ENCODE measurements at places on chromosomes 2 and 18.

DNA sequence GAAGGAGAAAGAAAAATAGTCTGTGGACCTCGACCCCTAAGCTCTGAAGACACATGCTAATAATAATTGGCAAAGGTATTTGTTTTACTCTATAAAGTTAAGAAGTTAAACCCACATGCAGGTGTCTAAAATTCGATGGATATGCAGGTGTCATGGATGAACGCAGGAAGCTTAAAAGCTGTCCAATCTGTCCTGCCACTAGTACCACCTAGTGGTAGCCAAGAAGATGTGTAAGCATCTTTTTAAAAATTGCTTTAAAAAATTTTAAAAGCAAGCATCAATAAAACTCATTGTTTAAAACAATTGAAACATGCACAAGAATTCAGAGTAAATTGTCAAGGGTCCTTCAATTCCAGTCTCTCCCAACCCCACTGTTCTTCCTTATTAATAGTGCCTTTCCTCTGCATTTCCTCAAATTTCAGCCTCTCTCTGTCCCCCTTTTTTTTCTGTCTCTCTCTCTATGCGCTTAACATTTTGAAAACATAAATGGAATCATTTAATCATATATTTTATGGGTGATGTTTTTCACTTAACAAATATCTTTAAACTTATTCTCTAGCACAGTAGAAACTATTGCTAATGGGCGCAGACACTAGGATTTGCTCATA, 30.6 kb upstream of the PPP3R1 start:
- peak; percentile 55 for DNase-seq

GRCh38 chr2:184444217-184444616, 154.1 kb upstream of the ZNF804A start:
- DNase-seq, result no peak

DNA sequence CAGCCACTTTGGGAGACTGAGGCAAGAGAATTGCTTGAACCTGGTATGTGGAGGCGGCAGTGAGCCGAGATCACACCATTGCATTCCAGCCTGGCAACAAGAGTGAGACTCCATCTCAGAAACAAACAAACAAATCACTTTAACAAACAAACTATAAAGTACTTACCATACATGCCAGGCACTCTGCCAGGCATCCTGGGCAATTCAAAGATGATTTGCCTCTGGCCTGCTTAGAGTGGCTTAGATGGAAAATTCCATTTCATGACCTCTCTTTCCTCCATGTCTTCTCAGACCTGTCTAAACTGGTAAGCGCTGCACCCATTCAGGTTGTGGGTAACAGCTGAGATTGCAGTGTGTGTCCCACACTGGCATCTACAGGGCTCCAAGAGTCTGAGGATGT, 273.2 kb downstream of the BCL2 start:
- no peak for DNase-seq

DNA sequence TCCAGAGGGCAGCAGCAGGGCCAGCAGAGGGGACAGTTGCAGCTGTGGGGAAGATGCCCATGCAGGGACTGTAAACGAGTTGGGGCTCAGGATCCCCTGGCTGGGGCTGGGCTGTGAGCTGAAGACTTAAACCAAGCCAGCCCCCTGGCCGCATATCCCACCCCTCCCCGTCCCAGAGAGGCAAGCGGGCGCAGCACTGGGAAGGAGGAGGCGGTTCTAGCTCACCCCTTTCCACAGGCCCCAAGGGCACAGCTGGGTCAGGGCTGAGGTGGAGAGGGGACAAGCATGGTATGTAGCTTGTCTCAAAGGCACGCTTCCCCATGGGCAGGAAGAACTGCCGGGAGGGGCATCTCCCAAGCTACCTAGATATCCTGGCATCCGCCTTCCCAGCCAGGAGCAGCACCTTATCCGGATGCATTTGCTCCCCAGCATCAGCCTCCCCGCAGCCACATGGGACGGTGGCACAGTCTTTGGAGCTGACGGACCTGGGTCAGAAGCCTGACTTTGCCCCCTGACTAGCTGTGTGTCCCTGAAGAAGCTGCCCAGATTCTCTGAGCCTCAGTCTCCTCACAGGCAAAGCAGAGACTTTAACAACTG, 75.9 kb downstream of the TFCP2L1 start:
- DNase-seq, result no peak

- DNase-seq, result no peak
Observed at GRCh38 chr18:28248653-28249052, 71.7 kb upstream of the CDH2 start.

DNA sequence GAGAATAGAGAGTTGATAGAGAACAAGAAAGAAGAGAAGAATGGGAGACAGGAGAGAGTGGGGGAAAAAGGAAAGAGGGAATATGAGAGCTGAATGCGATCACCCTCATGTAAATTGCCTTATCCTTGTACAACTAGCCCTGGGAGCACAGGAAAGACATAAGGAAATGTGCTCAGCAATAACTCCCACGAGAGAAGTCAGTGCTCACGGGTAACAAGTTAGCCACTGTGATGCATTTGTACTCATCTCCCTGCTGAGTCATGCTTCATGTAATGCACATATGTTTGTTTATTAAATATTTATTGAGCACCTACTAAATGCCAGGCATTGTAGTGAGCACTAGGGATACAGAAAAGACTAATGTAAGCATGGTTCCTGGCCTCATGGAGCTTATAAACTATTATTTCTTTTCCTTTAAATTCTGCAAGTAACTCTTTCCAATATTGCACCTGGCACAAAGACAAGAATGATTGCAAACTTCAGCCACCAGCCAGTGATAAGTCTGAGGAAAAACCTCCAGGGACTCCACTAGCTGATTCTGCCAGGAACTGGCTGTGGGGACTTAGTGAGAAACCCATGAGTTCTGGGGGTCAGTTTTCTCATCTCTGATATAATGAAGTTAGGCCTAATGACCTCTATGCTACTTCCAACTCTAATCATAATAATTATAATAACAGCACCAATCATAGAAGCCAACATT, 124.1 kb downstream of the LNPK start:
- DNase-seq, result no peak

DNA sequence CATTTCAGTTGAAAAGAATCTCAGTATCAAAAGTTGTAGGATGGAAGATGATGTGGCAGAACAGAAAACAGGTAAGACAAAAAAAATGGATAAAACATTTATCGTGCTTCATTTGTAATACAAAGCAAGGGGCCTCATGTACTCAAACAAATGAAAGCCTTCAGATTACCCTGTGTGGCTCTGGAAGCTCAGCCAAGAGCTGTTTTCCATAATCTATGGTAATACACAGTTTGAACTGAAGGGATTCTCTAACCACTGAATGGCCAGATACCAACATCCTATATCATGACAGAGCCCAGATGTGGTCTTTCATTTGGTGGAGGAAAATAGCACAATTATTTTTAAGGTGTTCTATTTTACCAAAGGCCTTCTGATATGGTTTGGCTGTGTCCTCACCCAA, 272.1 kb upstream of the RND3 start:
- DNase-seq, result no peak

GRCh38 chr2:191705084-191705483, 27.1 kb downstream of the NABP1 start:
- DNase-seq, result no peak

DNA sequence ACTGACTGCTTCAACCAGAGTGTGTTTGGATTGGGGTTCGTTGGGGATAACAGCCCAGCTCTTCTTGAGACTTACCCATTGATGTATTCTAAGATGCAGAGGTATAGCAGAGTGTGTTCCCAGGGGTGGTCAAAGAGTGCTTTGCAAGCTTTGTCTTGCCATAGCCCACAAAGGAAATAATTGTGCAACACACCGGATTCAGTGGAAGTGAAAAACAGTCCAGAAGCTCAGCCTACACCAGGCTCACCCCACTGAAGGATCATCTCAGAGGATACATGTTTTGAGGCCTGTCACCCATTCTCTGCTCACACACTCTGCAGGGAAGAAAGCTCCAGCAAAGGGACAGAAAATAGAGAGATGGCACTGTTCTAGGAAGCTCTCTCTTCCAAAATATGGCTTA, 9.6 kb downstream of the CACNB4 start:
- no peak for DNase-seq

DNA sequence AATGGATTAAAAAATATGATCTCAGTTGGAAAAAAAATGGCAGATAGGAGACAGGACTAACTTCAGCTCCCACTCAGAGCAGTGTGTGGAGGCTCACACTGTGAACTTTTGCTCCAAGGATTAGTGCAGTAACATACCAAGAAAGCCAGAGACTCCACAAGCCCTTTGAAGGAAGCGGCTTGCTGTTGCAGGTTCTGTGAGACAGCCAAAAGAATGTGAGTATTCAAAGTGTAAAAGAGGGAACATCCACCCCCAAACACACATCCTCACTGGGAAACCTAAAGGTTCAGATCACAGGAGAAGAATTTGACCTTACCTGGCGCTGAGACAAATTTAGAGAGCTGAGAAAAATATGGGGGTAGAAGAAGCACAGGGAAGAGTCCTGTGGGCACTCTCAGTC, 77.5 kb downstream of the FAM171B start:
- no peak for DNase-seq

DNA sequence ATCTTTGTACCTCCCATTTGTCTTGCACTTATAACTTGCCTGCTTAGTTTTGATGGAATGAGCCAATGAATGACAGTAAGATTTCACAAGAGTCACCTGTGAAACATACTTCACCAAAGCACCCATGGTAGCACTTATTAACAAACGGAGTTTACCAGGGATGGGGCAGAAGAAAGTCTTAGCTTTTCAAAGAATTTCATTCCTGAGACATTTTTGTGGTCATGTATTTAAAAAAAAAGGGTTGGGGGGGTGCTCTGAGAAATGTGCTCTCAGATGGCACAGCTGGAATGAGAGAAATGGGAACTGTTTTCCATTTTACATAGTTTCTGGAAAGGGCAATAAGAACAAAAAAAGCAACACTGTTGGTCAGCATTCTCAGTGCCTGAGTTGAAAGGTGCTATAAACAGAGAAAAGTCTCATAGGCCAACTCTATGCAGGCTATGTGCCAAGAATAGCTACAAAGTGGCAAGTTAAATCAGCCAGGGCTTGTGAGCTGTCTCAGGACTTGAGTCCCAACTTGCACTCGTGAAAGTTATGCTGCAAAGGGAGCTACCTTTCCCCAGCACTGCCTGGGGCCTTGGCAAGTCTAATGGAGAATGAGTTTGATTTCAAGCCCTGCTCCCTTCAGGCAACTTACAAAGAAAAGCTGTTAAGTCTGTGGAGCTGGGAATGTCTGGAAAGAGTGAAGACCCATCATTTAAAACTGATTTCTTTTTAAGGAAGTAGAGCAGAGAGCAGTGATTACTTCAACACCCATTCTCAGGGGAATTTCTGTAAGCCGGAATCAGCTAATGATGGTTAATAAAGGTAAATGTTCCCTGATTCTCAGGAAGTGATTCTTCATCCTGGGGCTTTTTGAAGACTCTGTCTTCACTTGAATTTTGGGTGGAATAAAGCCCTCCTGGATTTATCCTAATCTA, 170.6 kb downstream of the SLC8A1 start:
- DNase-seq, result no peak

DNA sequence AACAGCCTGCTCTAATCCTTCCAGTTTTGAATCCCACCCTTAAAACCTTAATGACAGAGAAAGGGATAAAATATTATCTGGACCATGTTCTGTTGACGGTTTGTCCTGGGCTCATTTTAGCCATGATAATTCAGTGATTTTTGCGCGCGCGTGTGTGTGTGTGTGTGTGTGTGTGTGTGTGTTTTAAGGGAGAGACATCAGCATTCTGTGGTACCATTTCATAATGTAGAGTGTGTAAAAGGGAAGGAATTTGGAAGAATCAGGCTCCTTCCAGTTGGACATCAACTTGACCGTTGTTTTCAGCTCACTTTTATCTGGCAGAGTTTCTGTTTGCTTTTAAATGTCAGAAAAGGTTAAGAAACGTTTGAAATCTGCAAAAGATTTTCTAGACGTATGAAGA, 535.5 kb downstream of the TNS1 start:
- DNase-seq, result no peak

DNA sequence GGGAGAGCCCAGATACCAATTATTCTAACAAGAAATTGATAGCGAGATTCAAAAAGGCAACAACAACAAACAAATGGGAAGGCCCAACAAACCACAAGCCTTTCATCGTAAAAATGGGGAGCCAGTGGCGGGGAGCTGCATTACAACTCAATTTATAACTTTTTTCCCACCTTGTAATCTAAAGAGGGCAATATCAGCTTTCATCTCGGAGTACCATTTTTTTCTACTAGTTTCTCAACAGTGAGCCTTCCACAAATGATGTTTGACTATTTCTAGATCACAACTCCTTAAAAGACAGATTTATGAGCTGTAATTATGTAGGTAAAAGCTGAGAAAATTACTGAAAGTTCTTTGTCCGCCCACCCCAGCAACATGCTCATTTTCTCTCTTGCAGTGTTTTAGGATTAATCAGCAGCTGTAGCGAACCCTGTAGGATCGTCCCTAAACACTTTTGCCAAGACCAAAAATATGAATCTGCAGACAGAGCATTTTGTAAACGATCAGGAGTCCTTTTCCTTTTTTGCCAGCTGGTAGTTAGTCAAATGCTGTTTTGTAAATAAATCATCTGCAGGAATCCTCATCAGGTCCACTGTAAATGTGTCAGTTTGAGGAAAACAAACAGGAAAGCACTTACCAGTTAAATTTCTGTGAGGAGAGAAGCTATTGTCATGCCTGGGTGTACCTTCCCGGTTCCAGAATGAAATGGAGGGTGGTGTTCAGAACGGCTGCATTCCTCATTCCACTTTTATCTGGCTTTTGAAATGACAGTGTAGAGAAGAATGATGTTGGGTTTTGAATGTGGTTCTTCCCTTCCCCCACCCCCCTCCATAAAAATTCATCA, 53.2 kb downstream of the EEF1B2 start:
- no peak for DNase-seq

GRCh38 chr2:98036349-98037000, 40.7 kb upstream of the TMEM131 start:
- no peak for DNase-seq

GRCh38 chr2:218020966-218021535, 18.3 kb upstream of the TNS1 start:
- no peak for DNase-seq

DNA sequence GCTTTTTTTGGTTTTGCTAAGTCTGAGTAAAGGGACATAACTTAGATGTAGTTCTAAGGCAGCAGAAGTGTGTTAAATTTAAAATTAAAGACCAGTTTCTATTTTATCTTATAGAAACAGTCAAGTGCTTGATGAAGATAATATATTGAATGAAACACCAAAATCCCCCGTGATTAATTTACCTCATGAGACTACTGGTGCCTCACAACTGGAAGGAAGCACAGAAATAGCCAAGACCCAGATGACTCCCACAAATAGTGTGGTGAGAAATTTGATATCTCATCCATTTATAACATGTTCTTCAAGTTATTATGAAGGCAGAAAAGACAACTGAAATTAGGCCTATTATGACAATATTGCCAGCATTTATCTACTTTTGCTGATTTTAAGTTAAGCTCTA, 45.6 kb downstream of the APLF start:
- no peak for DNase-seq
